SK-MEL-5 (cell line): ENCODE measurements at places on chromosomes 4 and X. TPM values are rescaled to one million over a fixed set of nuclear protein-coding genes. Genes with fewer than 3 reads are reported as not detected.

Gene TRIM61
- not detected in 2 replicates for total RNA-seq

Gene SFRP2
- not detected in 2 replicates for total RNA-seq

Gene CDKL5
- 2.9 TPM in 2 replicates for total RNA-seq

Gene KLB
- total RNA-seq, result not detected in 2 replicates

Gene CLDN22
- not detected in 2 replicates for total RNA-seq

Gene ZNF185
- total RNA-seq, result 0.56 and 0.92 TPM in 2 replicates

Gene BMPR1B
- 9.5 and 10.1 TPM in 2 replicates for total RNA-seq

Gene TMEM271
- not detected in 2 replicates for total RNA-seq

Gene PAGE2
- total RNA-seq, result not detected in 2 replicates
